Pancreas (tissue), 10 donors: ENCODE measurements at places on chromosomes 2 and 18.

DNA sequence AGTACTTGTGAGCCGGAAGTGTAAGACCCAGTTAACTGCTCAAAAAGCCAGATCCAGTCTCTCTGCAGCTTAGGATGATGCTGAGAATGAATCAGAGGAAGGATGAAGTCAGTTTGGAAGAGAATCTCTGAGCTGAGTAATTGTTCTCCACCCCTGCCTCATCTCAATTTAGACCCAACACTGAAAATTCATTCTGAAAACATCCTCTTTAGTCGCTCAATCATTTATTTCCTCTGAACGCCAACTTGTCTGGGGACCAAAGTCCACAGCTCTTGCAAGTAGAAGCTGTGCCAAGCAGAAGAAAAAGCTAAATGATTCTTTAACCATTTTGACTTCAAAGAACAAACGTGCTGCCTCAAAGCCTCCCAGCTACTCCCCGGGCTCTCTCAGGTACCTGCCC, 177.1 kb upstream of the KLHL29 start:
- H3K4me3 ChIP-seq: no peak overlapping the region
- H3K27me3 ChIP-seq: no peaks in the 10 kb centered on the region
- H3K36me3 ChIP-seq: no peaks in the 10 kb centered on the region
- no peaks in the 10 kb centered on the region for H3K4me1 ChIP-seq
- H3K27ac ChIP-seq: no peak overlapping the region

DNA sequence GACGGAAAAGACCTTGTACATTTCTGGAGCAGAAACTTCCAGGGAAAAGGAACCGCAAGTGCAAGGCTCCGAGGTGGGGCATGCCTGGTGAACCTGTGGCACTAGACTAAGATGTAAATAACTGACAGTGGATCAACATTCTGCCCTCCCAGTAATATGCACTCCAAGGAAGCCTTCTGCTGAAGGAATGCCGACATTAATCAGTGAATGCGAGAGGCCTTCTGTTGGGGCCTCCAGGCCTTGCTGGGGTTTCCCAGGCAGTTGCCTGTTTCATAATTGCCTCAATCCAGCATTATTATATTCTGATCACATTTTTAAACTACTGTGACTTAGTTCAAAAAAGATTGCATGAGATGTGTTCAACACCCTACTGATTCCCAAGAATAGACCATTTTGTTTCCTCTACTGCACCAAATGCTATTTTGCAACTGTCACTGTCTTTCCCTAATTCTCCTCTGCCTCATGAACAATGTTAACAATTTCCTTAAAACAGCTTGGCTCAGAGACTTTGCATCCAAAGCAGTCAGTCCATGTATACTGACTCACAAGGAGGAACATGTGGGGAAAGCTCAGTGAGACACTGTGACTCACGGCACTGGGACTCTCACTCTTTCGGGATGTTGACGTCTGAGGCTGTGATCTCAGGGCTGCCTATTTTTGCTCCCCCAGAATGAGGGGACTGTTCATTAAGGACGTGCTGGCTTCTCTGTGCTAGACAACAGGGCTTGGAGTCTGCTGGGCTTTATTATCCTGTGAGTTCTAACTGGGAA, 10.5 kb upstream of the DSG2 start:
- H3K36me3 ChIP-seq: no peaks in the 10 kb centered on the region
- no peak overlapping the region for H3K4me3 ChIP-seq
- no peaks in the 10 kb centered on the region for H3K27me3 ChIP-seq
- no peaks in the 10 kb centered on the region for H3K4me1 ChIP-seq

- H3K27me3 ChIP-seq: no peaks in the 10 kb centered on the region
- no peak for DNase-seq
- no peak overlapping the region for H3K4me3 ChIP-seq
- H3K36me3 ChIP-seq: no peaks in the 10 kb centered on the region
- H3K4me1 ChIP-seq: peaks cover 26% of the 10 kb centered on the region
Observed at GRCh38 chr2:229162015-229162414, 109.1 kb downstream of the PID1 start.

GRCh38 chr2:240983361-240983995, 14.9 kb upstream of the SNED1 start:
- no peaks in the 10 kb centered on the region for H3K36me3 ChIP-seq
- H3K27ac ChIP-seq: no peak overlapping the region
- H3K4me3 ChIP-seq: no peak overlapping the region

DNA sequence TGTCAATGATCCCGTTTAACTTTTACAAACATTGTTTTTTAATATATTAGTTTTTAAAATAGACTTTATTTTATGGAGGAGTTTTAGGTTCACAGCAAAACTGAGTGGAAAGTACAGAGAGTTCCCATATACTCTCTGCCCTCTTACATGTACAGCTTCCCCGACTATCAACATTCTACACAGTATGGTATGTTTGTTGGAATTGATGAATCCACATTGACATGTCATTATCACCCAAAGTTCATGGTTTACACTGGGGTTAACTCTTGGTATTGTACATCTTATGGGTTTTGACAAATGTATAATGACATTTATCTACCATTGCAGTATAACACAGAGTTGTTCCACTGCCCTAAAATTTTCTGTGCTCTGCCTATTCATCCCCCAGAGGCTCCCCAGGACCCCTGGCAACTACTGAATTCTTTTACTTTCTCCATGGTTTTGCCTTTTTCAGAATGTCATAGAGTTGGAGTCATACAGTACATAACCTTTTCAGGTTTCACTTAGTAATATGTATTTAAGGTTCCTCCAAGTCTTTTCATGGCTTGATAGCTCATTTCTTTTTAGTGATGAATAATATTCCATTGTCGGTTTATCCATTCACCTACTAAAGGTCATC, 5.5 kb downstream of the APLF start:
- no peak for DNase-seq
- no peaks in the 10 kb centered on the region for H3K36me3 ChIP-seq
- no peak overlapping the region for H3K27ac ChIP-seq
- H3K4me3 ChIP-seq: no peak overlapping the region
- H3K27me3 ChIP-seq: no peaks in the 10 kb centered on the region
- peaks cover 19% of the 10 kb centered on the region for H3K4me1 ChIP-seq

DNA sequence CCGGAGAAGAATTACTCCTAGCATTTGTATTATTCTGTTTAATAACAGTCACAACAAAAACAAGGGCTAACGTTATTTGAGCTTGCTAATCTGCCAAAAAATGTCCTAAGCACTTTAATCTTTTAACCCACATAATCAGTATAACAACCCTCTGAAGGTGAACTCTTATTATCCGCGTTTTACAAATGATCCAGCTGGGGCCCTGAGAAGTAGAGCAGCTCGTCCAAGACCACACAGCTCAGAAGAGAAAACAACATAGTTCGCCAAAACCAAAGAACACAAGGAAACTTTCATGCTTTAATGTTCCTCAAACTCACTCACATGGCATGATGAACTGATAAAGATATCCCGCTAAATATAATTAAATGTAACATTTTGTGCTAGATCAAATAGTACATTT, 159.7 kb upstream of the ZNF236 start:
- H3K4me3 ChIP-seq: no peak overlapping the region
- DNase-seq: no peak

GRCh38 chr2:80293039-80293438, 11.5 kb downstream of the LRRTM1 start:
- H3K4me3 ChIP-seq: no peak overlapping the region
- DNase-seq: no peak
- no peaks in the 10 kb centered on the region for H3K36me3 ChIP-seq
- no peaks in the 10 kb centered on the region for H3K27me3 ChIP-seq

GRCh38 chr2:233418052-233418760, 63.9 kb downstream of the DGKD start:
- no peaks in the 10 kb centered on the region for H3K4me1 ChIP-seq
- H3K4me3 ChIP-seq: no peak overlapping the region
- H3K27ac ChIP-seq: no peak overlapping the region

GRCh38 chr2:238891457-238892203, 43.7 kb downstream of the TWIST2 start:
- no peaks in the 10 kb centered on the region for H3K27me3 ChIP-seq
- DNase-seq: no peak
- H3K36me3 ChIP-seq: no peaks in the 10 kb centered on the region
- H3K4me1 ChIP-seq: no peaks in the 10 kb centered on the region
- H3K27ac ChIP-seq: no peak overlapping the region

DNA sequence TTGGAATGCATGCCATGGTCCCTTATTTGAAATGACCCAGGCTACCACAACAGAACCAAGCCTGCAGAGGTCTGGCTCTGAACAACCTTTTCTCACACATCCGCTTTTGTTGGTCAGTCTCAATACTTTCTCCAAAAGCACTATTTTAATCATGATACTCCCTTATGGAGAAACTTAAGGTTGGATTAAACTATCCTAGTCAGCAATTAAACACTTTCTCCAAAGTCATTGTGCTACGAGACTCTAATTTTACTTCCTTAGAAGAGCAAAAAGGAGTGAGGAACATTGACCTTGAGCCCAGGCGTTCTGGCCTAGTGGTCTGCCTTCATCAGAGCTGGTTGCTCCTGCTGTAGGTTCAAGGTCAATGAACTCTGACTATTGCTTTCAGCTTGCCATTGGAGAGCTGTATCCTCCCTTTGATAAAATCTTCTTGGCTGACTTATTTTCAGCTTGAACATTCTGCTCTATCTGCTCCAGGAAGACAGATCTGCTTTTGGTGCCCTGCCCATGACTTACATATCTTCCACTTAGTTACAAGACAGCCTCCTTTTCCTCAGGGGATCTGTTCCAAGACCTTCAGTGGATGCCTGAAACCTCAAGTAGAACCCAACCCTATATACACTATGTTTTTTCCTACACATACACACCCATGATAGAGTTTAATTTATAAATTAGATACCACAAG, 91.2 kb downstream of the NCKAP5 start:
- no peak for DNase-seq
- no peak overlapping the region for H3K4me3 ChIP-seq
- H3K27ac ChIP-seq: no peak overlapping the region
- H3K27me3 ChIP-seq: no peaks in the 10 kb centered on the region

- H3K4me1 ChIP-seq: peaks cover 5% of the 10 kb centered on the region
- H3K4me3 ChIP-seq: no peak overlapping the region
- no peaks in the 10 kb centered on the region for H3K27me3 ChIP-seq
- no peak for DNase-seq
- H3K36me3 ChIP-seq: no peaks in the 10 kb centered on the region
Observed at GRCh38 chr18:57529151-57529550, 57.4 kb downstream of the FECH start.

DNA sequence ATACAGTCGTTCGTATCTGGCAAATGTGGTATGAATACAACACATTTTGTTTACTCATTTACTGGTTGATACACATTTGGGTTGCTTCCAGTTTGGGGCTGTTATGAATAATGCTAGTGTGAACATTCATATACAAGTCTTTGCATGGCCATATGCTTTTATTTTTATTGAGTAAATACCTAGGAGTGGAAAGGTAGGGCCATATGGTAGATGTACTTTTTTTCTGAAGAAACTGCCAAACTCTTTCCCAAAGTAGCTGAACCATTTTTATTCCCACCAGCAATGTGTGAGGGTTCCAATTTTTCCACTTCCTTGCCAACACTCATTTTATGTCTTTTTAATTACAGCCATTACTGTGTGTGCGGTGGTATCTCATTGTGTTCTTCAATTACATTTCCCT, 496.2 kb upstream of the NRXN1 start:
- DNase-seq: no peak
- no peak overlapping the region for H3K27ac ChIP-seq
- H3K27me3 ChIP-seq: no peaks in the 10 kb centered on the region
- no peak overlapping the region for H3K4me3 ChIP-seq
- H3K36me3 ChIP-seq: no peaks in the 10 kb centered on the region

DNA sequence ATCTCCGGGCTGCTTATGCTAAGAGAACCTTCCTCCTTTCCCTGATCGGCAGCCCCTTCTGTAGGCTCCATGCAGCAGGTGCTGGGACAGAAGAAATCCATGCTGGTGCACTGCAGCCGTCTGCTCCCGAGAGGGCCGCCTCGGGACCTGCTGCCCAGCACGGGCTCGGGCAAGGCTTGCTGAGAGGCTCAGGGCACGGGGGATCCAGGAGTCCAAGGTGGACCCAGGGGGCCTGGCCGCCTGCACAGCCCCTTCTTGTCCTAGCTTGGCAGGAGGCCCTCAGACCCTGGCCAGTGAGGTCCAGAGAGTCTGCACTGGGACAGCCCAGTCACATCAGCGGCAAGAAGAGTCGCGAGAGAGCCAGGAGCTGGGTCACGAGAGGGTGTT, 13.3 kb upstream of the DUSP2 start:
- no peak overlapping the region for H3K4me3 ChIP-seq
- H3K27ac ChIP-seq: no peak overlapping the region
- H3K27me3 ChIP-seq: no peaks in the 10 kb centered on the region
- H3K4me1 ChIP-seq: no peaks in the 10 kb centered on the region

DNA sequence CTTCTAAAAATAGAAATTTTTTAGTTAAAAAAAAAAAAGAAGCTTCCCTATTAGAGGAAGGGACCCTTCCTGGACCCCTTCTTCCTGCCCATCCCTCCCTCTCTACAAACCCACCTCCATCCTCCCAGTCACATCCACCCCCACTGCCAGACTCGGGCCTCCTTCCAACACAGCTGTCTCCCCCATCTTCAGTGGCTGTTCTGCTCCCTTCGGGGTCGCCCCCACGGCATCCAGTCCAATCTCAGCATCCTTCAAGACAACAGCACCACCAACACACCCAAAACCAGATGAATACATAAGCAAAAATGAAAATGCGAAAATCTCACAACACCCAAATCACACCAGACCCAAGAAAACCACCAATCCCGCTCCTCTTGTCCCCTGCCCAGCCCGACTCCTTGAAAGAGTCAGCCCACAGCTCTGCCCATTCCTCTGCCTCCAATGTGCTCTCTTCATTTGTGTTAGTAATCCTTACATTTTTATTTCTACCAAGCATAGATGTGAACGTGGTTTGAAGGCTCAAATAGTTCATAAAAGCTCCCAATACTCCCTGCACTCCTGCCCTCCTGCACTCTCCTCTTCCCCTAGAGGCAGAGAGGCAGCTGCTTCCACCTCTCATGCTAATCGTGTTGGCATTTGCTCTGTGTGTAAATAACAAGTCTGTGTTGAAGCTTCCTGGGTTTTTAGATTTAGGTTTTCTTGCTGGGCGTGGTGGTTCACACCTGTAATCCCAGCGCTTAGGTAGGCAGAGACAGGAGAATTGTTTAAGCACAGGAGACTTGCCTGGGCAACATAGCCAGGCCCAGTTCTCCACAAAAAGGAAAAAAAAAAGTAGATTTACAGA, 37.0 kb downstream of the MAL start:
- no peaks in the 10 kb centered on the region for H3K36me3 ChIP-seq
- no peak for DNase-seq
- no peaks in the 10 kb centered on the region for H3K4me1 ChIP-seq
- no peaks in the 10 kb centered on the region for H3K27me3 ChIP-seq

- no peaks in the 10 kb centered on the region for H3K27me3 ChIP-seq
- H3K4me3 ChIP-seq: no peak overlapping the region
- peak; percentile 26 for DNase-seq
- H3K27ac ChIP-seq: no peak overlapping the region
- H3K36me3 ChIP-seq: no peaks in the 10 kb centered on the region
Observed at GRCh38 chr2:109382951-109383350, 230.8 kb downstream of the SEPTIN10 start.

DNA sequence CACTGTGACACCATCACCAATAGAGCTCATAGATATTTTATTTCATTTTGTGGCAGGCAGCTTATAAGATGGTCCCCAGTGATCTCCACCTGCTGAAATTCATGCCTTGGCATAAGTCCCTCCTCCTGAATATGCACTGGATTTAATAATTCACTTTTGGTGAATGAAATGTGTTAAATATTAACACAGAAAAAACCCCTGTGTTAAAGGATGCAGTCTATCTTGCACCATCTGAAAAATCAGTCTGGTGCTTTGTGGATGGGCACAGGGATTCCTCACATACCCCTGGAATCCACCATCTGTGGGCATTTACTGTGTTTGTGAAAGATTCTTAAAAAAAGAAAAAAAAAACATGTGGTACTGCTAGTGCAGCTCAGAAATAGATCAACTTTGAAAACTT, 26.1 kb upstream of the WIPF1 start:
- no peaks in the 10 kb centered on the region for H3K36me3 ChIP-seq
- H3K27ac ChIP-seq: no peak overlapping the region
